ENCODE measurements at places on chromosomes 13 and 19.

DNA sequence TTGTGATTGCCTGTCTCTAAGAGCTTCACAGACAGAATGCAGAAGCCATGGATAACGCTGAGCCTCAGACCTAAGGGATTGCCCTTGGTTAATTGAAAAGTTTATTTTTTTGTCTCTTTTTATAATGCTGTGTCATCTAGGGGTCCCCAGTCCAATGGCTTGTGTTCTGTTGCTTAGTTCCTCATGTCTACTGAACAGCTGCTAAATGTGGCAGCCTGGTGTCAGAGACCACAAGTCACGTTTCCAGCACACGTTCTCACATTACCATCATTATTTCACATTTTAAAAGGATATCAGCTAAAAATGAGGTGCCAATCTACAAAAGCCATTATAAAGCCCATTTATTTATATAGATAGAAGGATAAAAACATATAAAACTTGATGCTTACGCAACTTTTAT, 1362.0 kb downstream of the PCDH9 start:
- DNase-seq = no peak

GRCh38 chr19:12733369-12734214, 892 bp downstream of the TRIR start:
- no peak for DNase-seq

DNA sequence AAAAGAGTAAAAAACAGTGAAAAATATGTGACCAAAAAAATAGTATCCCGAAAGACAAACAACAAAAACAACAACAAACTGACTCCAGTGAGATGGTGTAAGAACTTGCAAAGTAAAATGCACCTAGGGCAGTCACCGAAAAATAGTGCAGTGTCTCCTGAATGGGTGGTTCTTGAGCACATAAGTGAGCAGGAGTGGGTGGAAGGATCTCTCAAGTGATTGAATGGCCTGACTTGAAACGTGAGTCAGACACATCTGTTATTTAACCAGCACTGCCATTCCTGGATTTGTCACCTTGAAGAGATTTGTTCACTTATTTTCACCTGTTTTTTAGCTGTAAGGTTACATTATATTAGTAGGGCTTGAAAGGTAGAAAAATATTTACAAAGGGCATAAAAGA, 3.5 kb downstream of the ZNF738 start:
- DNase-seq = no peak

GRCh38 chr13:60397704-60398378, 821 bp downstream of the TDRD3 start:
- peak; percentile 1 for DNase-seq

DNA sequence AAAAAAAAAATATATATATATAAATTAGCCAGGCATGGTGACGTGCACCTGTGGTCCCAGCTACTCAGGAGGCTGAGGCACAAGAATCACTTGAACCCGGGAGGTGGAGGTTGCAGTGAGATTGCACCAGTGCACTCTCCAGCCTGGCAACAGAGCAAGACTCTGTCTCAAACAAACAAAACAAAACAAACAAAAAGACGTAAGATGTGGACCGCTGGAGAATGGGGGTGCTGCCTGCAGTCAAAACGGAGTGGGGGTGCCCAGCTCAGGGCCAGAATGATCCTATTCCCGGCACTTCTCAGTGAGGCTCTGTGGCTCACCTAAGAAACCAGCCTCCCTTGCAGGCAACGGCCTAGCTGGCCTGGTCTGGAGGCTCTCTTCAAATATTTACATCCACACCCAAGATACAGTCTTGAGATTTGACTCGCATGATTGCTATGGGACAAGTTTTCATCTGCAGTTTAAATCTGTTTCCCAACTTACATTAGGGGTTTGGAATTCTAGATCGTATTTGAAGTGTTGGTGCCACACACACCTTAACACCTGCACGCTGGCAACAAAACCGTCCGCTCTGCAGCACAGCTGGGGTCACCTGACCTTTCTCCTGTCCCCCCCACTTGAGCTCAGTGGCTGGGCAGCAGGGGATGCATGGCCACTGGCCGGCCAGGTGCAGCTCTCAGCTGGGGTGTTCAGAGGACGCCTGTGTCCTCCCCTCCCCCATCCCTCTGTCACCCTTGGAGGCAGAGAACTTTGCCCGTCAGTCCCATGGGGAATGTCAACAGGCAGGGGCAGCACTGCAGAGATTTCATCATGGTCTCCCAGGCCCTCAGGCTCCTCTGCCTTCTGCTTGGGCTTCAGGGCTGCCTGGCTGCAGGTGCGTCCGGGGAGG, at the start of gene F7:
Gene F7, plus strand, starts transcription at position 760 of the 889 bp plus-strand sequence. Its CDS starts 51 bp downstream, at position 811.
- DNase-seq = no peak

DNA sequence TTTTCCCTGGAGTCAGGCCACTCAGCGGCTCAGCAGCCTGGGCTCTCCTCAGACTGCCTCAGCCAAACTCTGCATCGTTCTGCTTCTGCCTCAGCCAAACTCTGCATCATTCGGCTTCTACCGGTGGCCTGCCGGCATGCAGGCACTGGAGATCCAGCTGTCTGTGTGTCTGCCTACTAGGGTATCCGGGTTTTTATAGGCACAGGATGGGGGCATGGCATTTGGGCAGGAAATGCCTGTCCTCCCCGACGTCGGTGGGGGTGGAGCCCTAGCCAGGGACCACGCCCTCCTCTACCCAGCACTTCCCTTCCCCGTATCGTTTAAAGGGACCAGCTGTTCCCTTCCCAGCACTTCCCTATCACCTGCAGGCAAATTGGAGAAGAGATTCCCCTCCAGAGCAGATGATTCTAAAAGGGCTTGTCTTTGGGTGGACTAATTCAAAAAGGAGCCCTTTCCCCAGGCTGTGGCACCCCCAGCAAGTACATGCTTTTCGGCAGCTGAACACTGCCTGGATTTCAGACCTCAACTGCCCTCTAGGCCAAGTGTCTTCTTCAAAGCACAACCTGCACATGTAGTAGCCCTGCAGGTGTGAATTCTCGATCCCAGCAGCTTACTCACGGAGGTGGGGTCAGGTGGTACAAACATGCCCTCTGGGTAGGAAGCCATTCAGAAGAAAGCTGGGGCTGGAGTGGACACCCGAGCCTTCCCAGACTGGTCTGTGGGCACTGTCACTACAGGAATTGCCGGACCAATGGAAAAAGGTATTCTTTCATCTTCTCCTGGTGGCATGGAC, 25.4 kb upstream of the GPR12 start:
- DNase-seq = peak; percentile 13

Data from stimulated activated CD4-positive, alpha-beta T cell treated with anti-CD3 and anti-CD28 coated beads, TNF-alpha, amount 100 ng/mL, for 1 hour (primary cell).